CD4-positive, alpha-beta T cell treated with Interleukin-6 for 4 hours (primary cell): ENCODE measurements at places on chromosomes 2 and 18.

GRCh38 chr2:36777272-36777671, 80.8 kb downstream of the VIT start:
- no peak for DNase-seq

GRCh38 chr18:50839341-50839740, 19.5 kb upstream of the MRO start:
- no peak for DNase-seq

DNA sequence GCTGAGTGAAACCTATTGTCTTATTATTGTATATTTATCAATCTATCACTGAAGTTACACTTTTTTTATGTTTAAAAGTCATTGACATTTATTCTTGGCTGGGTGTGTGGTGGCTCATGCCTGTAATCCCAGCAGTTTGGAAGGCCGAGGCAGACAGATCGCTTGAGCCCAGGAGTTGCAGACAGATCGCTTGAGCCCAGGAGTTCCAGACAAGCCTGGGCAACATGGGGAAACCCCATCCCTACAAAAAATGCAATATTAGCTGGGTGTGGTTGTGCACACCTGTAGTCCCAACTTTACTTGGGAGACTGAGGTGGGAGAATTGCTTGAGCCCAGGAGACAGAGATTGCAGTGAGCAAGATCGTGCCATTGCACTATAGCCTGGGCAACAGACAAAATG, 97.8 kb downstream of the EPC2 start:
- no peak for DNase-seq

- no peak for DNase-seq
These were observed 25.4 kb downstream of the HDAC4 start for GRCh38 chr2:239375278-239376061.

DNA sequence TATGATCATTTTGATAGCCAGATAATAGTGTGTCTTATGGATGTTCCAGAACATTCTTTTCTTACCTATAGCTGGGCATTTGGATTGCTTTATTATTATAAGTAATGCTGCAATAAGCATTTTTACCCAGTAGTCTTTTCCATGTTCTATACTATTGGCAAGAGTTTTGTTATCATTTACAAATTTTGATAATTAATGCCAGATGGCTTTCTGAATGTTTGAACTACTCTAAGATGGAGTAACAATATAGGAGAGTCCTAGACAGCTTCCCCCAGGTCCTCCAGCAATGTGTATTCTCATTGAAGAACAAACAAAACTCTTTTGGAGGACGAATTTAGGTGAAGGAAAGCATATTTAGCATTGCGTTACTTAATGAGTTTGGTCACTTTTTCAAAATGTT, 73.0 kb downstream of the INPP4A start:
- DNase-seq, result no peak

GRCh38 chr18:35344736-35345459, 678 bp upstream of the ZNF24 start:
- no peak for DNase-seq

- DNase-seq, result no peak
These were observed 126.5 kb downstream of the INO80D start for GRCh38 chr2:205959521-205959920.

DNA sequence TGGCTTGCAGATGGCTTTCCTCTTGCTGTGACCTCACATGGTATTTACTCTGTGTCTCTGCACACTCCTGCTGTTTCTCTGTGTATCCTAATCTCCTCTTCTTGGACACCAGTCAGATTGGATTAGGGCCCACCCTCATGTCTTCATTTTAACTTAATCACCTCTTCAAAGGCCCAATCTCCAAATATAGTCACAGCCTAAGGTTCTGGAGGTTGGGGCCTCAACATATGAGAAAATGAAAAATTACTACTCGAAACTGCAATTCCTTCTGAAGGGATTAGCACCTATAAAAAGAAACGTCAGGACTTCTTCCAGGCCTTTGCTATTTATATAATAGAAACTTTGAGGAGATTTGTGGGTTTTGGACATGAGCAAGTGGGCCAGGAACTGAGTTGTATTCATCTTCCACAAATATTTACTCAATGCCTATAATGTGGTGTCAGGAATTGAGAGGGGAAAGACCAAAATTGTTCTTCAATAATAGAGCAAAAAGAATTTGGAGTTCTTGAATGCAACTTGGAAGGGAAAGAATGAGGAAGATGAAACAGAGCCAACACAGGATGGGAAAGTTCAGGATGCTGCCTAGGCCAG, 270.0 kb upstream of the FN1 start:
- no peak for DNase-seq

- no peak for DNase-seq
These were observed 1.8 kb downstream of the HOXD13 start for GRCh38 chr2:176094349-176094748.

GRCh38 chr2:157431176-157431575, 12.7 kb downstream of the CYTIP start:
- no peak for DNase-seq

DNA sequence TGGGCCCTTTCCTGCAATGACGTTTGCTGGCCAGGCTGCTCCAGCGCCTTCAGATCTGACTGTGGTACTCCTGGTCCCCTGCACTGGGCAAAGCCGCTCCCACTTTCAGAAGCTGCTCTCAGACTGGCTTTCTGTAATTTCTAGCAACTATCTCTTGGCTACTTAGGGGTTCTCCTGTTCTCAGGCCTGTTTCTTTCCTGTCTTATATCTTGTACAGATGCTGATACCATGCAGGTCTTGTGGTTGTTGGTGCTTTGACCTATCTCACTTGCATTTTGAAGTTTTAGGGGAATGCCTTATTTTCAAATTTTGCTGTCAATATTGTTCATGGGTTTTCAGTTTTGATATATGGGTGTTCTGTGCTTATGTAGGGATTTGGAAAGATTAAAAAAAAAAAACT, 145.8 kb downstream of the CLIP4 start:
- no peak for DNase-seq

DNA sequence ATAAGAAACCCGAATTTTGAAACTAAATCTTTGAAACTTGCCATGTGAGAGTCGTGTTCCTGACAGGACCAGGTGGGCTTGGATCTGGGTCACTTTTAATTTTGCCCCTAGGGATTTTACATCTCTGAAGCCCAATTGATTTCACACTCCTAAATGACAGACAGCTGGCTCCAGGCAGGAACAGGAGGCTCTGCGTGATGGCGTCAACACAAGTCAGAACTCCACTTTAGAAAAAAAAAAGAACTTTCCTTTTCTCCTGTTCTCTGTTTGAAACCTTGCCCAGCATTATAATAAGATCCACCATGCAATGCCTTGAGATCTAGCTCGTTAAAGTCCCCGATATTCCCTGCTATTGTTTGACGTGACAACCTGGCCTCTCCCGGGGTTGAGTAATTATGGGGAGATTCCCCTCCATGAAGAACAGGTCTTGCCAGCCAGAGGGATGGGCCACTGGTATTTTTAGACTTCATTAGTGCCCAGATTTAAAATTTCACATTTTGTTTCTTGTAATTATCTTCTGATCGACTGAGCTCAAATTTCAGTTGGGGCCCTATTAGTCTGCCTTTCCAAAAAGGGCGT, 260.3 kb downstream of the KLHL29 start:
- no peak for DNase-seq

DNA sequence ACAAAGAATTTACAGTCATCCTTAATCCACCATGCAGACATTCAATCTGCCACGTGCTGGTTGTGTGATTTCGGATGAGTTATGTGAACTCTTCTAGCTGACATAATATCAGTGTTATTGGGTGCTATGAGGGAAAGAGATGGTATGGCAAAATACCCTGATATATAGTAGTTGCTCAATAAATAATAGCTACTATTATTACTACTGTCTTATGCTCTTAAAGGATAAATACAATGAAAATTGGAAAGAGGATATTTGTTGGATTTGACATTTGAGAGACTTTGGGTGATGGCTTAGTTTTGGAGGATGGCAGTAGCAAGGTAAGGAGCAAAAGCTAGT, 86.5 kb downstream of the MYO3B start:
- no peak for DNase-seq

DNA sequence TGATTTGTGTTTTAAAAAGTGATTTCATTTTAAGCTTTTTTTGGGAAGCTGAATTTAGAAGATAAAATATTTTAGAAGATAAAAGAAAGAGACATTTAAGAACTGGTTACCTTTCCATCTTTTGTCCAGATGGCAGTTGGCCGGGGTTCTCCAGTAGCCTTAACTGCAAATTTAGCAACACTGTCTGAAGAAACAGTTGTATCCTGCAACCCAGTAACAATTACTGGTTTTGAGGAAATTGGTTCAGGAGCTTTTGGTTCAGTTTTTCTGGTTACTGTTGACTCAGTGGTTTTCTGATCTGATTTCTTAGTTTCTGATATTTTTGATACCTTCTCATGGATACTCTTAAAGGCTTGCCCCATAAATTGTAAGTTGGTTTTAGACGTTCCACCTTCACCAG, 49.9 kb downstream of the PLEKHA3 start:
- no peak for DNase-seq

GRCh38 chr2:169822785-169823392, 1.8 kb downstream of the METTL5 start:
- no peak for DNase-seq

- DNase-seq, result no peak
These were observed 4.8 kb upstream of the UGGT1 start for GRCh38 chr2:128086244-128086643.

DNA sequence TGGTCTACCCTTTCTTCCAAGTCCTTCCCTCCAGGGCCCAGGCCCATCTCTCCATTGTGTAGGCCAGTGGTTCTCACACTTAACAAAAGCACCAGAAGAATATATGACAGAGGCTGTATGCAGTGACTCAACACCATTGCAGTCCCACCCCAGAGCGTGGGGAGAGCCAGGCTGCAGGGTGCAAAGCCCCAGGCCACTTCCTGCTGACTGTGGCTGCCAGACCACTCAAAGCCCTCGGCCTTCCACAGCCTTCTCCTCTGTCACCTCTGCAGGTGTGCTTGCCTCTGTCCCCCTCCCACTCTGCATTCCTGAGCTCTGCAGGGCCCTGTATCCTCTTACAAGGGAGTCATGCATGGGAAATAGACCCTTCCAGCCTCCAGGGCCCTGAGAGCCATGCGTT, 40.4 kb upstream of the ARHGEF4 start:
- no peak for DNase-seq

DNA sequence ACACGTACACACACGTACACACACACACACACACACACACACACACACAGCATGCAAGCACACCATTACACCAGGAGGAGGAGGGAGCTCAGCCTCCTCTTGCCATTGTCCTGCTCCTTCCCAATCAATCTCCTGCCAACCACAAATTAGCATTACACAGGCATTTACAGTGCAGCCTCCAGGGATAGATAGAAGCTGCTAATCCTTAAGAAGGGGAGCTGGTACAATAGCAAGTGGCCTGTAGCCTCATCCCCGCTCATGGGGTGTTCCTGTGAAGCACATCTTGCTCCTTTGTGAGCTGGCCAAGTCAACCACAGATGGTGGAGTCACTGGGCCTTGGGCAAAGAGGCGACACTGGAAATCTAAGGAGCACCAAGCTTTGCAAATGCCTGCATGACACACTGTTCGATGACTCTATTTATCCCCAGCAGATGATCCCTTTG, 110.3 kb upstream of the PKDCC start:
- no peak for DNase-seq

DNA sequence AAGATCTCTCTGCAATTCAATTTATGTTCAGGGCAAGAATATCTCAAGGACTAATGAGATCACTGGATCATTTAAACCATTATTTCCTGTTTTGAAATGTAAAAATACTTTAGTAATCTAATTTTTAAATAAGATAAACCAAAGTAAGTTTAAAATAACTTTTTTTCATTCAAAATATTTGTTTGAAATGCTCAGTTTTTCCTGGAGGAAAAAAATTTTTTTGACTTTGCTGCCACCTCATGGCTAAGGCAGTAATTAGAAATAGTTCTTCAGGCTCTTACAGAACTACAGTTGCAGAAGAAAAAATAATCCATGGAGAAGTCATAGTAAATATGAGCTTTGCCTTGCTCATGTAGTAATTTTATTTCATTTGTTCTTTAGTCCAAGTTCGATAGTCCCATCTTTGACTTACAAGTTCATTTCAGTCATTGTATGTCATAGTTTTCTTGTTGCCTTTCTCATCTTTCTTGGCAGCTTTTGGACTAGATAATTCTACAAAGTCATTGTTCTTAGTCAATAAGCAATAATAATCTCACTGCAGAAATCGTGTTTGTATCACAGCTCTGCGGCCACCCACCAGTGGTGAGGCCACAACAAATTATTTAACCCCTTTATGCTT, 127.4 kb downstream of the DPP4 start:
- DNase-seq, result peak; percentile 21

DNA sequence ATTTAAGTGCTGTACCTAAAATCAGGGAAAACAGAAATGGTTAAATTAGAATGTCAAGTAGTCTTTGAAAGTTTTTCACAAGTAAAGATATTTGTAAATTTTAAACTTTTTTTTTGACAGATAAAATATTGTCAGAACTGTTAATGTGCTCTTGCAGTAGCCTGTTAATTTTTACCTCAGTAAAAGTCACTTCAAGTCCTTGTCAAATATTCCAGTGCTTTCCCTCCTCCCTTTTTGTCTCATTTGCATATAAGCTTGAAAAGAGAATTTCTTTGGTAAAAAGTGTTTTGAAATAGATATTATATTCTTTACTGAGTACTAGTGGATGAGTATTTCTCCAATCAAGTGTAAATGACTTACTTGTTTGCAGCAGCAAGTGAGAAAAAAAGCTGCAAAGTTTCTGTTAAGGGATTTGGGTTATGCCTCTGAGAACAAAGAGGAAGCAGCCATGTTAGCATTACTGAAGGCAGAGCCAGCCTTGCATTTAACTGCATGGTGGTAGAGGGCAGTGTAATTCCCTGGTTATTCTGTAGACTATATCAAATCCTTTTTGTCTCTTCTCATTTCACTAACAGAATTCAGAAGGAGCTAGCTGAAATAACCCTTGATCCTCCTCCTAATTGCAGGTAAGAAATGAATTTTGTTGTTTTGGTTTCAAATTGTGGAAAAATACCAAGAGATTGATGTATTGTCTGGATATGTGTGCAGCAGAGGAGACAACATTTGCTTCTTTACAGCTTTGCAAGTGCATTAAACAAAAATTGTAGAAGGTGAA, 3.2 kb downstream of the UBE2E3 start:
- DNase-seq, result peak; percentile 41

- DNase-seq, result no peak
These were observed 394.8 kb upstream of the ATP5MC3 start for GRCh38 chr2:175576270-175576669.

DNA sequence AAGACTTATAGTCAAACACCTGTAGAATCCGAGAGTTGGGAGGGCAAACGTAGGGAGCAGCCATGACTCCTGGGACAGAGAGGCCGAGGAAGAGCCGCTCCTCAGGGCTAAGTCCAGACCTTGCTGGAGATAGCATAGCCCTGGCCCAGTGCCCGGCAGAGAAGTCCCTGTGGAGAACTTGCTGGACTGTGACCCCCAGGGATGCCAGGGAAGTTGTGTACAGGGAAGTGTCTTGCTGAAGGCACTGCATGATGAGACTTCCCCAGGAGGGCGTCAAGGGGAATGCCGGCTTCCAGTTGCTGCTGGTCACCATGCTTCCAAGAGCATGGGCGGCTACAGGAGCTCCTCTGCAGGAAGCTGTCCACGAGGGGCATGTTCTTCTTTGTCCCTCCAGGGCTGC, 8.6 kb upstream of the CNDP1 start:
- no peak for DNase-seq

GRCh38 chr2:17610521-17610920, 70.0 kb downstream of the VSNL1 start:
- no peak for DNase-seq

GRCh38 chr2:159612255-159612901, 4.0 kb downstream of the BAZ2B start:
- DNase-seq, result no peak
